Spinal cord (tissue), 10 donors: ENCODE measurements at places on chromosomes 1 and 21. TPM values are rescaled to one million over a fixed set of nuclear protein-coding genes. Genes with fewer than 3 reads are reported as not detected.

The KRTAP19-1 gene
- polyA plus RNA-seq, result not detected

The MRPL55 gene
- polyA plus RNA-seq, result 68.5 TPM

The CTSS gene
- polyA plus RNA-seq, result 15.8 TPM

The CD1B gene
- polyA plus RNA-seq, result not detected

The MCOLN2 gene
- polyA plus RNA-seq, result 0.36 TPM

The ZFP69 gene
- 12.4 TPM for polyA plus RNA-seq

The OR6F1 gene
- not detected for polyA plus RNA-seq

The TCEA3 gene
- 9.1 TPM for polyA plus RNA-seq

The DENND4B gene
- polyA plus RNA-seq, result 58.7 TPM

The ERRFI1 gene
- 110 TPM for polyA plus RNA-seq

The DTL gene
- 9.2 TPM for polyA plus RNA-seq

The SH2D1B gene
- not detected for polyA plus RNA-seq

The OXCT2 gene
- 2.3 TPM for polyA plus RNA-seq

- H3K4me3 ChIP-seq, result no peak overlapping the region
- H3K27ac ChIP-seq, result no peak overlapping the region
- DNase-seq, result no peak
- no peaks in the 10 kb centered on the region for H3K4me1 ChIP-seq
- no peaks in the 10 kb centered on the region for H3K27me3 ChIP-seq
Observed at GRCh38 chr1:95364546-95364945, 130.5 kb downstream of the RWDD3 start.

DNA sequence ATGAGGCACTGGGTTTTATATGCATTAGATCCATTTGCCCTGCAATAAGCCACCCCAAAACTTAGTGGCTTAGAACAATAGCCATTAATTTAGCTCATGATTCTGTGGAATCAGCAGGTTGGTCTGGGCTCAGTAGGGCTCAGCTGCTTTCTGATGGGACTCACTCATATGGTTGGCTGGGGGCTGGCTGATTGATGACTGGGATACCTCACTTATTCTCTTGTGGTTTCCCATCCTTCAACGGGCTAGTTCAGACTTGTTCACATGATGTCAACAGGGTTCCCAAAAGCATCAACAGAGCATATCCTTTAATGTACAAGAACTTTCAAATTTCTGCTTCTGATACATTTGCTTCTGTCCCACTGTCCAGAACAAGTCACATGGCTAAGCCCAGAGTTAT lies 43.2 kb downstream of the DNM3 start:
- H3K27me3 ChIP-seq, result no peaks in the 10 kb centered on the region
- no peaks in the 10 kb centered on the region for H3K36me3 ChIP-seq
- no peak overlapping the region for H3K27ac ChIP-seq

- peaks cover 7% of the 10 kb centered on the region for H3K36me3 ChIP-seq
- H3K4me1 ChIP-seq, result no peaks in the 10 kb centered on the region
- no peaks in the 10 kb centered on the region for H3K27me3 ChIP-seq
- DNase-seq, result no peak
Observed at GRCh38 chr1:241513378-241513777, 6.2 kb downstream of the FH start.

GRCh38 chr1:18144916-18145647 lies 37.5 kb downstream of the IGSF21 start:
- H3K36me3 ChIP-seq, result no peaks in the 10 kb centered on the region
- DNase-seq, result peak; percentile 61
- H3K4me1 ChIP-seq, result peaks cover 32% of the 10 kb centered on the region
- no peak overlapping the region for H3K4me3 ChIP-seq

- DNase-seq, result no peak
- no peak overlapping the region for H3K4me3 ChIP-seq
- H3K4me1 ChIP-seq, result peaks cover 2% of the 10 kb centered on the region
- H3K36me3 ChIP-seq, result no peaks in the 10 kb centered on the region
- no peak overlapping the region for H3K27ac ChIP-seq
- H3K27me3 ChIP-seq, result no peaks in the 10 kb centered on the region
Observed at GRCh38 chr1:182662121-182662890, 22.1 kb downstream of the RGS8 start.

DNA sequence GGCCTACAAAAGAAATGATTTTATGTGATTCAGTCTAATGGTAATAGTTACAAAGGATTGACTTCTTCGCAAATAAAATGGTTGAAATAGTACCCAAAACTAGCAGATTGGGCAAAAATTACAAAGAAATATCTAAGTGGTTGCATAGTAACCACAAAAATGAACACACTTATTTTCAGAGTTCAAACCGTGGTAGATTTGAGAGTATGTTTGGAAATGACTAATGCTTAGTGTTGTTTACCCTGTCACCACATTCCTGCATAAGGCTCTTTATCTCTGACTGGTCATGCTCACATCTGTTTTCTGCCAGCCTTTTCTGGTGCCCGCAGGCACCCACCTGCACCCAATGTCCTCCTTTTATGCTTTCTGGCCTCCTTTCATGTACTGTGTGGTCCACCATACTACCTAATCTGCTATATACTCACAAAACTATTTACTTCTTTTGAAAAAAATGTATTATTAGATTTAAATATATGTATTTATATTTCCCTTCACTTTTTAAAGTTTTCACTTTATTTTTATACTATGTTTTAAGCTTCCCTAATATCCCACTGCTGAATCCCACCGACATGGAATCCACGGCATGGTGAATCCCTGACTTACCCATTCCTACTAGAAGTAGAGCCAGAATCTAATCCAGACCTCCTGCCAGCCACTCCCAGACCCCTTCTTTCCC lies 30.3 kb downstream of the PTPRC start:
- H3K4me1 ChIP-seq, result no peaks in the 10 kb centered on the region
- H3K36me3 ChIP-seq, result no peaks in the 10 kb centered on the region
- no peak overlapping the region for H3K4me3 ChIP-seq
- DNase-seq, result no peak
- H3K27ac ChIP-seq, result no peak overlapping the region

DNA sequence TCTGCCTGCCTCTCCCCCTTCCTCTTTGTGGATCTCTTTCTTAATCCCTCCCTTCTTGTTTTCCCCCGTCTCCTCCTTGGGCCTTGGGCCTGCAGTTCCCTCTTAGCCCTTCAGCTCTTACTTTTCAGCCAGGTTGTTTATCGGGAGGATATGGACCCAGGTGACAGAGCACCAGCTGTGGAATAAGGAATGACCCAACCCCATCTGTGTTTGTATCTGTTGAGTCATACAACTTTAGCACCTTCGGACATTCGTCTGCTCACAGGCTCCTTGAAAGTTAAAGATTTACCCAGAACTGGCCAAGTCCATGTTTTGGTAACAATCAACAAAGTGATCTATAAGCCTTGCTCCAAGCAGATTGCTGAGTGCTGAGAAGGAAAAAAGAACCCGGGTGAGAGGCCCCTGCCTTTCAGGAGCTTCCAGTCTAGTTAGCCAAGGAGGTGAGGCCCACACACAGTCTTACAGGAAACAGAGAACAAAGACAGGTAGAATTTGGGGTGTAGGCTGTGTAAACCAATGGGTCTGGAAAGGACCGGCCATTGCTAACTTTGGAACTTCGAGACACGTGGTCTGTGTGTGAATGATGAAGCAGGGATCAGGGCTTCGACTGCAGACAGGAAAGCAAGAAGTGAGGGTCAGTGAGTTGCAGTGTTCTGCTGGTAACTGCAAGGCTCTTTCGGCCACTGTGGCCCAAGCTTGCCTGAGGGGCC lies 66.7 kb upstream of the F3 start:
- no peaks in the 10 kb centered on the region for H3K27me3 ChIP-seq
- DNase-seq, result no peak
- no peak overlapping the region for H3K4me3 ChIP-seq
- H3K36me3 ChIP-seq, result no peaks in the 10 kb centered on the region
- H3K4me1 ChIP-seq, result no peaks in the 10 kb centered on the region

- H3K27me3 ChIP-seq, result no peaks in the 10 kb centered on the region
- no peak for DNase-seq
- peak overlapping the region; percentile 0 for H3K27ac ChIP-seq
- H3K4me1 ChIP-seq, result peaks cover under 1% of the 10 kb centered on the region
- H3K4me3 ChIP-seq, result no peak overlapping the region
Observed at GRCh38 chr1:168654198-168654915, 74.6 kb downstream of the DPT start.

- DNase-seq, result no peak
- H3K27me3 ChIP-seq, result no peaks in the 10 kb centered on the region
Observed at GRCh38 chr1:215589650-215590435, 22.7 kb downstream of the KCTD3 start.

DNA sequence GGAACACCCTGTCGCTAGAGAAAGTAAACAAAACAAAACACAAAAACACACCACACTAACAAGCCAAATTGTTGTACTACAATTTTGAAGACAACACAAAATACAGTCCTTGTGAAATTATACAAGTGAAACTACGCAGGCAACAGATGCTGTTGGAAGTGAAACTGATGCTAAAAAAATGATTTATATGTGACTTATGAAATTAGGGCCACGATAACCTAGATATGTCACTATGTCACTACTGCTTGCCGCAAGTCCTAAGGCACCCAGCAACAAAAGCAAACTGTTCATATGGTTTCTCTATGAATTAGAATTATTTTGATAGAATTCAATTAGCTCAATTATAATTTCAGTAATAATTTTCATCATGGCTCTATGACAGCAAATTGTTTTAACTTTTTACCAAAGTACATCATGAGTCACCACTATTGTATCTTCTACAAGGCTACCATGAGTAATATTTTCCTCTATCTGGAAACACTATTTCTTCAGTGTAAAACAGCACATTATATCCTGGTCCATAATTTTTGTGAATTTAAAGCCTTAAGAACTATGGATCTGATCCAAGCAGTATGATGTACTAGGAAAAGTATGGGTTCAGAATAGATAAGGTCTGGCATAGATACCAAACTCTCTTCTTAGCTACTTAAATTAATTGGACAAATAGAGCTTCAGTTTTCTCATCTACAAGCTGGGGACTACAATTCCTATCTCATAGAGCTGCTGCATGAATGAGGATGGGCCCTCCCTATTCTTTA lies 216.3 kb downstream of the COL11A1 start:
- no peak for DNase-seq
- no peak overlapping the region for H3K27ac ChIP-seq
- no peaks in the 10 kb centered on the region for H3K36me3 ChIP-seq
- H3K27me3 ChIP-seq, result no peaks in the 10 kb centered on the region
- H3K4me3 ChIP-seq, result no peak overlapping the region
- no peaks in the 10 kb centered on the region for H3K4me1 ChIP-seq

DNA sequence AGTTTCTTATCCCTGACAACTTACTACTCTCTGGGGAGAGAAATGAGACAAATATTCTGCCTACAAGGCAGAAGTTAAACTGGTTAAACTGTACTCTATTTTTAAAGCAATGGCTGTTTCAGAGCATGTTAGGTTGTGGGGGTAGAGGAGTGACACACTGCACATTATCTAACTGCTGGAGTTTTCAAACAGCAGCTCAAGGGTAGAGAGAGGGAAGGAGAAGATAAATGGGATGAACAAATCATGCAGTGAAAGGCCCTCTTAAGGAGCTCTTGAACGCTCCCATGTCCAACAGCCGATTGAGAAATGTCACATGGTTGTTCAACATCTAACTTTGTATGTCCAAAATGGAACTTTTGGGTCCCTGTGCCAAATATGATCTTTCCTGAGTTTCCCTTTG lies 14.0 kb upstream of the IFI44L start:
- H3K36me3 ChIP-seq, result no peaks in the 10 kb centered on the region
- no peak overlapping the region for H3K27ac ChIP-seq
- no peak overlapping the region for H3K4me3 ChIP-seq
- H3K4me1 ChIP-seq, result no peaks in the 10 kb centered on the region
- no peaks in the 10 kb centered on the region for H3K27me3 ChIP-seq

DNA sequence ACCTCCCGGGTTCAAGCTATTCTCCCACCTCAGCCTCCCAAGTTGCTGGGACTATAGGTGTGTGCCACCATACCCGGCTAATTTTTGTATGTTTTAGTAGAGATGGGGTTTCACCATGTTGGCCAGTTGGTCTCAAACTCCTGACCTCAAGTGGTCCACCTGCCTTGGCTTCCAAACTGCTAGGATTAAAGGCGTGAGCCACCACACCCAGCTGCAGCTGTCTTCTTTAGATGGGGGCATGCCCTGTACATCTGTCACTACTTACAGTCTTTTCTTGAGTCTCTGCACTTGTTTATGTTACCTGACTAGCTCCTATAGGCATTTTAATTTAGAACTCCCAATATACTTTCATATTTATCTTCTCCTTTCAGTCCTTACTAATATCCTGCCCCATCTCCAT lies 64.2 kb downstream of the SELENOF start:
- H3K27me3 ChIP-seq, result no peaks in the 10 kb centered on the region
- no peak overlapping the region for H3K27ac ChIP-seq
- H3K36me3 ChIP-seq, result no peaks in the 10 kb centered on the region
- DNase-seq, result no peak
- no peaks in the 10 kb centered on the region for H3K4me1 ChIP-seq

- no peaks in the 10 kb centered on the region for H3K27me3 ChIP-seq
- no peak overlapping the region for H3K4me3 ChIP-seq
- H3K4me1 ChIP-seq, result peaks cover 24% of the 10 kb centered on the region
- DNase-seq, result no peak
- no peak overlapping the region for H3K27ac ChIP-seq
Observed at GRCh38 chr1:53111073-53111556, 31.3 kb downstream of the SLC1A7 start.

DNA sequence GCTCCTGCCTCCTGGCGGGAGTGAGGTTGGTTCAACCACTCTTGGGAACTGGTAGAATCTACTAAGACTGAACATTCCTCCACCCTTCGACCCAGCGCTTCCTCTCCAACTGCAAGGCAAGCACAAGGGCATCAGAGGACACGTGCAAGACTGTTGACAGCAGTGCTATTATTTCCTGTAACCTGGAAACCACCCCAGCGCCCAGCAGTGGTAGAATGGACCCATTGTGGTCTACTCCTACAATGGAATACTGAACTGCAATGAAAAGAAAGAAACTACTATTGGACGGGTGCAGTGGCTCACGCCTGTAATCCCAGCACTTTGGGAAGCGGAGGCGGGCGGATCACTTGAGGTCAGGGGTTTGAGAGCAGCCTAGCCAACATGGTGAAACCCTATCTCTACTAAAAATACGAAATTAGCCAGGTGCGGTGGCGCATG lies 33.0 kb upstream of the TARDBP start:
- H3K4me3 ChIP-seq, result no peak overlapping the region
- H3K27me3 ChIP-seq, result no peaks in the 10 kb centered on the region
- no peaks in the 10 kb centered on the region for H3K36me3 ChIP-seq
- no peak for DNase-seq
- H3K27ac ChIP-seq, result peak overlapping the region; percentile 92

DNA sequence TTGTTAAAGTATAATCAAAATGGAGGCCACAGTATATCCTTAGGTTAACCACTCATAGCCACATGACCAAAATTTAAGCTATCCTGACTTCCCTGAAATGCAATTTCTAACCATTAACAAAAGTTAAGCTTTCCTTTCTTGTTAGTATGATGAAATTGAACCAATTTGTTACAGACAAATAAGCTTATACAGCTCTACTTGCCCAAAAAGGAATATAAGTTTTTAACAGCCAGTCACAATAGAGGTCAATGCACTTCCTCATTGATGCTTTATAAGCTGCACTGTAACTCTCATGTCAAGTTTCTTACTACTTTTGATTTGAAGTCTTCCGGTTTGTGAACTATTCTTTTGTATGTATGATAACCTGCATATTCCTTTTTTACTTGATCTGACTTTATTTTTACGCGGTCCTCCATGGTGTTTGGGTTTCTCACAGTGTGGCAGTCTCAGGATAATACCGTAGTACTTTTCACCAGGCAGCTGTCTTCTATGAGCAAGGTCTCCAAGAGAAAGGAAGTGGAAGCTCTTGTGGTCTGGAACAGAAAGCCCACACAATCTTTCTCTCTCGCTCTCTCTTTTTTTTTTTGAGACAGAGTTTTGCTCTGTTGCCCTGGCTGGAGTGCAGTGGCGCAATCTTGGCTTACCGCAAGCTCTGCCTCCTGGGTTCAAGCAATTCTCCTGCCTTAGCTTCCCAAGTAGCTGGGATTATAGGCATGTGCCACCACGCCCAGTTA lies 331.6 kb downstream of the SRGAP2C start:
- H3K36me3 ChIP-seq, result no peaks in the 10 kb centered on the region
- no peak overlapping the region for H3K4me3 ChIP-seq
- no peak for DNase-seq
- H3K4me1 ChIP-seq, result peaks cover 9% of the 10 kb centered on the region
